ENCODE measurements at places on chromosomes 5 and 9.

GRCh38 chr5:152532714-152533113 lies 127.6 kb upstream of the NMUR2 start:
- no peak for DNase-seq

- DNase-seq: no peak
Measured at GRCh38 chr5:100560860-100561259, 25.7 kb downstream of the FAM174A start.

DNA sequence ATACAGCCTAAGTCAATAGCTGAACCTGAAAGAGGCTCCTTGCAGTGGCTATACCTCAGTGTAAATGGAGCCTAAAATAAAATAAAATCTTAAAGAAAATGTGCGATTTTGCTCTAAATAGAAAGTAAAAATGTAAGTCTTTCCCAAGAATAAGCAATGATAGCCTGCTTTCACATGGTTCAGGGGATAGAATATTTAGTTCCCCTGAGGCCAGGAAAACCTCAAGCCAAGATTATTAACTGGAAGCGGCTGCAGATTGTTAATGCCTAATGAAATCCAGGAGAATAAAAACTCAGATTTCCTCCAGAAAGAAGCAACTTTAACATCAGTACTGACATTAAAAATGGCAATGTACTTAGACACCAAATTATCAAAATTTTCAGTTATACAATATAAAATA lies 463.7 kb downstream of the CYLC2 start:
- no peak for DNase-seq

GRCh38 chr5:146051678-146052077 lies 53.7 kb downstream of the PLAC8L1 start:
- no peak for DNase-seq

DNA sequence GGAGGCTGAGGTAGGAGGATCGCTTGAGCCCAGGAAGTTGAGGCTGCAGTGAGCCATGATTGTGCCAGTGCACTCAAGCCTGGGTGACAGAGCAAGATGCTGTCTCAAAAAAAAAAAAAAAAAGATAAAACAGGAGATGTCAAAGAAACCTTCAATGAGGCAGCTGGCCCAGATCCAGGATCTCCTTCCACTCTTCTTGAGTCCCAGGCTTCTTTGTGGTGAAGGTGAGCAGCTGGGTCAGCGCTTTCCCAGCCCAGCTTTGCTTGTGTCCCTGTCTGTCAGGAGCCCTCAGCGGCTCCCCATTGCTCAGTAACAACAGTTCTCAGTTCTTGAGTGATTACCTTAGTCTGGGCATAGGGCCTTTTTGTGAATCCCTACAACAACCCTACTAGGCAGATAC lies 69.4 kb upstream of the PSD2 start:
- no peak for DNase-seq
